ENCODE measurements at places on chromosomes 16 and 17. TPM values are rescaled to one million over a fixed set of nuclear protein-coding genes. Genes with fewer than 3 reads are reported as not detected.

The PLCD3 gene
- 49.9 TPM for total RNA-seq

The TP53TG3D gene
- not detected for total RNA-seq

The KRTAP4-6 gene
- not detected for total RNA-seq

The HAS3 gene
- total RNA-seq, result 10.1 TPM

The AMFR gene
- total RNA-seq, result 191 TPM

The WNK4 gene
- 1.5 TPM for total RNA-seq

The C16orf95 gene
- 6.1 TPM for total RNA-seq

The EME1 gene
- total RNA-seq, result 0.59 TPM

The CCDC78 gene
- total RNA-seq, result 2.1 TPM

The MYL4 gene
- total RNA-seq, result 0.23 TPM

The TUFM gene
- total RNA-seq, result 99.2 TPM

The B4GALNT2 gene
- total RNA-seq, result not detected

The ECI1 gene
- 22.4 TPM for total RNA-seq

The SPAG5 gene
- total RNA-seq, result 25.5 TPM

The DNAH9 gene
- not detected for total RNA-seq

The MYH2 gene
- total RNA-seq, result 0.97 TPM

The ITGAD gene
- total RNA-seq, result not detected

The RASD1 gene
- 1.8 TPM for total RNA-seq

The ALKBH5 gene
- total RNA-seq, result 129 TPM

The CRHR1 gene
- not detected for total RNA-seq

The ZFP1 gene
- 36.2 TPM for total RNA-seq

The ALDH3A1 gene
- not detected for total RNA-seq

The TBC1D16 gene
- total RNA-seq, result 38.3 TPM

The UBE2I gene
- total RNA-seq, result 50.5 TPM

The OTOA gene
- total RNA-seq, result 0.09 TPM
